ENCODE measurements at places on chromosomes 2 and 18.

DNA sequence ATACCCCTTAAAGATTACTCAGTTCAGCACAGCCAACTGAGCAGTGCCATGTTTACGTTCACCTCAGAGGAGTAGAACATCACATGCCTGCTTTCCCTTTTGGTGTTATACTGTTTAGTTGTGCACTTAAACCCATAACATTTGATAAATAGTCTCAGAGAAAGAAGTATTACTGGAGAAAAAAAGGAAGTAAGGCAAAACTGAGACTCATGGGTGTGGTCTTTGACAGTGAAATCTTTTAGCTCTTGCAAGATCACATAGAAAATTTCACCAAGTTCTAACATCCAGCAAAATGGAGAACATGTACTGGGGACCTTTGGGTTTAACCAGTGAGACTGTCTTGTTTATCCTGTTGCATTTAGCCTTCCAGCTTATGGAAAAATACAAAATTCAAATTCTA lies 5.6 kb downstream of the TANK start:
- no peak for DNase-seq

GRCh38 chr2:224523626-224524577 lies 61.3 kb downstream of the CUL3 start:
- DNase-seq = peak; percentile 46

GRCh38 chr2:159145745-159146354 lies 140.7 kb downstream of the WDSUB1 start:
- no peak for DNase-seq

DNA sequence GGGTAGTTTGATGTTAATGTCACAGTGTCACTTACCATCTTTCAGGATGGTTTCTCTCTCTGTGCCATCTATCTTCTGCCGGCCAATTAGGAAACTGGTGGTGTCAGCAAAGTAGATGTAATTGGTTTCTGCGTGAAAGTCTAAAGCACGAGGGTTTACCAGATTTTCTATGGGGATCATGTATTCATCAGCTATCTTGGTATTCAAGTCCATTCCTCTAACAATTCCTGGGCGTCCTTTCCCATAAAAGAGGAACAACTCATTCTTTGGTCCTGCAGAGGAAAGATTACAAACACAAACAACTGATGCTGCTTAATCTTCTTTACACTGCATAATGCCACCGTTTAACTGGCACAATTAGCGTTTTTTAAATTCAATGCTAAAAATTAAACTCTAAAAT lies 1081.9 kb downstream of the LRP1B start:
- DNase-seq = no peak

DNA sequence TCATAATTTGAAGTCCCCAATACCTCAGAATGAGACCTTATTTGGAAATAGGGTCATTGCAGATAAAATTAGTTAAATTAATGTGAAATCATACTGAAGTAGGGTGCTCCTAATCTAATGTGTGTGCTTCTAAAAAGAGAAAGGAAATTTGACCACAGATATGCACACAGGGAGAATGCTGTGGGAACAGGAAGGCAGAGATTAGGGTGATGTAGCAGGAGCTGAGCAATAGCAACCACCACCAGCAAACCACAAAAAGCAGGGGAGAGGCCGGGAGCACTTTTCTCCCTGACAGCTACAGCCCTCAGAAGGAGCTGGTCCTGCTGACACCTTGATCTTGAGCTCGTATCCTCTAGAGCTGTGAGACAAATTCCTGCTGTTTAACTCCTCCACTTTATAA lies 24.6 kb upstream of the SCG2 start:
- no peak for DNase-seq

DNA sequence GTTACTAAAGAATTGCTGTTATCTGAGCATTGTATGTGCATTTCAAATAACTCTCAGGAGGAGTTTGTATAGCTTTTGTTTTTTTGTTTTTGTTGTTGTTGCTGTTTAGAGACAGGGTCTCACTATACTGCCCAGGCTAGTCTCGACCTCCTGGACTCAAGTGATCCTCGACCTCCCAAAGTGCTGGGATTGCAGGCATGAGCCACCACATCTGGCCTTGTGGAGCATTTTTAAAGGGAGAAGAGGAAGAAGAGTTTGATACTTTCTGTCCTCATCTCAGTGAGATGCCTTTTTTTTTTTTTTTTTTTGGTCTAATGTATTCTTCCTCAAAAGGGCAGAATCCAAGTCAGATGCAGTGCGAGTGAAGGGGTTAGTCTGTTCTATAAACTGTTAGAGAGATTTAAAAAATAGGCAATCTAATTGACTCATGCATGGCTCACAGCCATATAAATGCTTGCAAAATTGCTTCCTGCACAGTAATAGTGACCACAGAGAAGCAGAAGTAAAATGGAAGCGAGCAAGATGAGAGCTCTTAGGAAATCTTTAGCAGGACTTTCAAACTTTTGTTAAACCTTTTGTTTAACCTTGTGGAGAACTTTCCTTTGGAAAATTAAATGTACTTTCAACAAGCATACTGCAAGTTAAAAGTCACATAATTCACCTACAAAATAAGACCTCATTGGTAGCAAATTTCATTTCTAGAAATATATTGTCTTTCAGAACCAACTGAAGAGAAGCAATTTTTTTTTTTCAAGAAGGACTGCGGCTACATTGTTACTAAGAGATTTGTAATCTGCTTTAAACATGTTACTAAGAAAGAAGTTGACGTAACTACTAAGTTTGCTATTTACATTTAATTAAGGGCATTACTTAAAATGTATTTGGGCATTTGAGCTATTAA lies 52.3 kb upstream of the ROCK1 start:
- DNase-seq = no peak

Data from OCI-LY7 (cell line).